ENCODE measurements at places on chromosomes 1 and 21. TPM values are rescaled to one million over a fixed set of nuclear protein-coding genes. Genes with fewer than 3 reads are reported as not detected.

The CGN gene
- total RNA-seq = 0.45 TPM

The MANEAL gene
- 0.75 TPM for total RNA-seq

The CFAP45 gene
- 1.5 TPM for total RNA-seq

The RNU1-2 gene
- 5,329 TPM for total RNA-seq
